ENCODE measurements at places on chromosomes 1 and 21. TPM values are rescaled to one million over a fixed set of nuclear protein-coding genes. Genes with fewer than 3 reads are reported as not detected.

GRCh38 chr1:29708796-29709703 is 472.7 kb downstream of the PTPRU start:
- peak overlapping the region; percentile 17 for H3K27ac ChIP-seq
- peaks cover 14% of the 10 kb centered on the region for H3K4me1 ChIP-seq
- no peak overlapping the region for H3K4me3 ChIP-seq
- DNase-seq: no peak
- H3K27me3 ChIP-seq: peaks cover 41% of the 10 kb centered on the region

GRCh38 chr21:34801519-34802132 is 132.8 kb downstream of the CLIC6 start:
- peak overlapping the region; percentile 1 for H3K27ac ChIP-seq
- no peak overlapping the region for H3K4me3 ChIP-seq
- H3K4me1 ChIP-seq: peaks cover 32% of the 10 kb centered on the region

DNA sequence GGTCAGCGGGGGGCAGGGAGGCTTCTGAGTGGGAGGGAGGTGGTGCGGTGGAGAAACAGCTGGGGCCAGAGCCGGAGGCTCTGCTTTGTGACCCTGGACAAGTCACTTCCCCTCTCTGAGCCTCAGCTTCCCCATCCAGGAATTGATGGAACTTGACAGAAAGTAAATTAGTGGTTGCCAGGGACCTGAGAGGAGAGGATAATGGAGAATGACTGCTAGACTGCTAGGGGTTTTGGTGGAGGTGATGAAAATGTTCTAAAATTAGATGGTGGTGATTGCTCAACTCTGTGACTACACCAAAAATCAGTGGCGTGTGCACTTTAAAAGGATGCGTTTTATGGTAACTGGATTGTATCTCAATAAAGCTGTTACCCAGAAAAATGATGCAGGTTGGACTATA is 100.9 kb downstream of the ARHGEF10L start:
- H3K27ac ChIP-seq: no peak overlapping the region
- H3K4me3 ChIP-seq: no peak overlapping the region
- no peaks in the 10 kb centered on the region for H3K36me3 ChIP-seq
- no peak for DNase-seq
- no peaks in the 10 kb centered on the region for H3K27me3 ChIP-seq

GRCh38 chr1:45334308-45335245 is 5.4 kb upstream of the TOE1 start:
- no peak for DNase-seq
- H3K27me3 ChIP-seq: no peaks in the 10 kb centered on the region
- H3K4me1 ChIP-seq: peaks cover 20% of the 10 kb centered on the region
- H3K4me3 ChIP-seq: no peak overlapping the region
- peaks cover 29% of the 10 kb centered on the region for H3K36me3 ChIP-seq
- H3K27ac ChIP-seq: no peak overlapping the region

- H3K27ac ChIP-seq: no peak overlapping the region
- H3K4me1 ChIP-seq: no peaks in the 10 kb centered on the region
- no peaks in the 10 kb centered on the region for H3K36me3 ChIP-seq
- peaks cover 39% of the 10 kb centered on the region for H3K27me3 ChIP-seq
- no peak for DNase-seq
Measured at GRCh38 chr1:159152031-159152430, 19.4 kb upstream of the CADM3 start.

- no peaks in the 10 kb centered on the region for H3K36me3 ChIP-seq
- no peak overlapping the region for H3K27ac ChIP-seq
- H3K27me3 ChIP-seq: peaks cover 14% of the 10 kb centered on the region
- peak; percentile 2 for DNase-seq
- H3K4me3 ChIP-seq: no peak overlapping the region
Measured at GRCh38 chr1:186187601-186188000, 187.5 kb downstream of the TPR start.

DNA sequence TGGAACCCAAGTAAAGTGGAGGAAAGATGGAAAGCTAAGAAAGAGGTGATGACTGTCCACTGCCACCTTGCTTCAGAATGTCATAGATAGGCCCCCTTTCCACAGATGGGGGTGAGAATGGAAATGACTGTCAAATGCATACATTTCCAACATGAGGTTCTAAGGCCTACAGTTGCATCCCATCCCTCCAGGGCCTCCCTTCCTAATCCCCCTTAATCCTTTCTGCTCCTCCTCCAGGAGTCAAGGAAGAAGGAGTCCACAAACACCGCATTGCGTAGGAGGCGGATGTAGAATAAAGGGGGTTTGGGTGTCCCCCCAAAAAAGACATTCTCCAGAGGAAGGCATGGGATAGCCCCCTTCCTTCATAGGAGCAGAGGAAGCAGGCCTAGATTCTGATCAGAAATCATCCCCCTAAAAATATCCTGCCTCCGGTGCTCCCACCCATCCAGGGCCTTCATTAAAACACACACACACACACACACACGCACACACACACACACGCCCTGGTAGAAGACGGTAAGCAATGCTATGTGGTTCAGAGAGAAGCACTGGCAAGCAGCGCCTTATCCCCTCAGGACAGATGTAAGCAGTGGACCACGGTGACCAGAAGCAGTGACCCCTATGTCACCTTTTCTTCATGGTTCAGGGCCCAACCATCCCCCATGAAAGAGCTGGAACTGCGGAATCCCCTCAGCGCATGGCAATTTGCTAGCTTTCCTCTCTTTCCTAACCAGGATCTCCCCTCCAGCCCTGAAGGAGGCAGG is 2.0 kb downstream of the SV2A start:
- peak overlapping the region; percentile 88 for H3K4me3 ChIP-seq
- no peaks in the 10 kb centered on the region for H3K27me3 ChIP-seq
- H3K4me1 ChIP-seq: peaks cover 30% of the 10 kb centered on the region
- H3K27ac ChIP-seq: peak overlapping the region; percentile 55
- peaks cover 4% of the 10 kb centered on the region for H3K36me3 ChIP-seq
- no peak for DNase-seq

GRCh38 chr1:38193040-38193439 is 146.4 kb upstream of the POU3F1 start:
- H3K27me3 ChIP-seq: peaks cover 28% of the 10 kb centered on the region
- no peaks in the 10 kb centered on the region for H3K36me3 ChIP-seq
- H3K4me3 ChIP-seq: no peak overlapping the region
- H3K4me1 ChIP-seq: no peaks in the 10 kb centered on the region

- H3K4me1 ChIP-seq: no peaks in the 10 kb centered on the region
- H3K36me3 ChIP-seq: no peaks in the 10 kb centered on the region
- H3K4me3 ChIP-seq: no peak overlapping the region
- H3K27me3 ChIP-seq: no peaks in the 10 kb centered on the region
- H3K27ac ChIP-seq: no peak overlapping the region
- no peak for DNase-seq
Measured at GRCh38 chr21:16250273-16250672, 520.5 kb downstream of the USP25 start.

DNA sequence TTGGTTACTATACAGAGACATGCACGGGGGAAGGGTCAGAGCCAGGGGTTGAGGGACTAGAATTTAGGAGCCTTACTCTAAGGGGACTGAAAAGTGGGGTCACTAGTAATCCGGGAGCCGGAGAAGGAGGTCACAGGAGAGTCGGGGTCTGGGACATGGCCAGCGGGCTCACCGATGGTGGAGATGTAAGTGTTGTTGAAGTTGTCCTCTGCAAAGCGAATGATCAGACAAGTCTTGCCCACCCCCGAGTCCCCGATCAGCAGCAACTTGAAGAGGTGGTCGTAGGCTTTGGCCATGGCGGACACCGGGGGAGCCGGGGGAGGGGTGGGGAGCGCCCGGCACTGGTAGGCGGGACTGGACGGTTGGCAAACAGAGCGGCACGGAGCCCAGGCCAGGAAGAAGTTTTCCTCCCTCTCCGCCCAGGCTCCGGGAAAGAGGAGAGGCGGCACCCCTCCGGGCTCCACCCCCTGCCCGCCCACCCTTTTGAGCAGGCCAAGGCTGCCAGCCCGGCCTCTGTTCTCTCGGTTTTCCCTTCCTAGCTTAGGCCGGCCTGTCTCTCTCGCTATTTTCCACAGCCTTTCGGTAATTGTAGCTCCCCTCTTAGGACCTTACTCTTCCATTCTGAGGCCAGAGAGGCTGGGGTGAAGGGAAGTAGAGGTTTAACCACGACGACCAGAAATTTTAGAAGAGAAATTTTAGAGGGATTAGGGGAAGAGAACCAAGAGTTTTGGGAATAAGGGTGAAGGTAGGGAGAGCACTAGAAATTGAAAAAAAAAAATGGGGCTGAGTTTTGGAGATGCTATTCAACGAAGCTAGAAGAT is at the start of gene RAB13:
TSS of gene RAB13 (minus strand) at position 399 of the 821 bp plus-strand sequence. CDS start at position 296, 103 bp downstream.
- H3K4me1 ChIP-seq: peaks cover 34% of the 10 kb centered on the region
- H3K36me3 ChIP-seq: peaks cover 12% of the 10 kb centered on the region
- peak within 1 kb of the TSS; percentile 92 for H3K4me3 ChIP-seq
- no peak for DNase-seq
- H3K27me3 ChIP-seq: peaks cover 4% of the 10 kb centered on the region
- H3K27ac ChIP-seq: peak within 1 kb of the TSS; percentile 96

Gene A3GALT2
- not detected for total RNA-seq

Gene KRTAP10-2
- total RNA-seq: not detected

Gene SPATA1
- 1.5 TPM for total RNA-seq

Gene PTPN22
- total RNA-seq: 68.4 TPM

Gene TMIGD3
- not detected for total RNA-seq

Gene BLACAT1
- total RNA-seq: 0.19 TPM

Gene NLRP3
- total RNA-seq: 8.5 TPM

Gene NBL1
- 20.0 TPM for total RNA-seq

Gene RNF186
- total RNA-seq: not detected

All from activated naive CD8-positive, alpha-beta T cell treated with anti-CD3 and anti-CD28 coated beads for 36 hours (primary cell).